SK-N-DZ (cell line): ENCODE measurements at places on chromosomes 1 and 21.
A peak's percentile ranks its signal among the peaks of the same experiment; 100 is the strongest.

DNA sequence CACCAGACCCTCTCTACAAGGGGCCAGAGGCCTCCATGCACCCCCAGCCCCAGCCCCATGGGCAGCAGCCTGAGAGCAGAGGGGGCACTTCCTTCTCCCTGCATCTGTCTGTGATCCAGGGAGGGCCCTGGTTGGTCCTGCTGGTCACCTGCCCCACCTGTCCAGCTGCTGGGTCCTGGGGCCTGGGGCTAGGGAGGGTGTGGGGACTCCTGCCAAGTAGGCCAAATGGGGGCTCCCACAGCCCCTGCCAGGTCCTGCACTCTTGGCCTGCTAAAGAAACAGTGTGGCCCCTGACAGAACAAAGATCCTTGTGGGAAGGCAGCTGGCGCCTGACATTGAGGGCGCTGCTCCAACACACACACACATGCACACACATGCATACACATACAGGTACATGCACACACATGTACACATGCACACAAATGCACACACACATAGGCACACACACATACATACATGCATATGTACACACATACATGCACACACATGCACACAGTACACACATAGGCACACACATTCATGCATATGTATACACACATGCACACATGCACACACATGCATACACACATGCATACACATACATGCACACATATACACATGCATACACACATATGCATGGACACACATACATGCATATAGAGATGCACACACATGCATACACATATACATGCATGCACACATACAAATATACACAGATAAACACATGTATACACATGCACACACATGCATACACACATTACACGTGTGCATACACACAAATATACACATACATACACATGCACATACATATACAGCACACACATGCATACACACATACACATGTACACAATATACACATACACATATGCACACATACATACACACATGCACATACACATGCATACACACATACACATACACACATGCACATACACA is 49.9 kb downstream of the TRPM2 start:
- no peak for DNase-seq

DNA sequence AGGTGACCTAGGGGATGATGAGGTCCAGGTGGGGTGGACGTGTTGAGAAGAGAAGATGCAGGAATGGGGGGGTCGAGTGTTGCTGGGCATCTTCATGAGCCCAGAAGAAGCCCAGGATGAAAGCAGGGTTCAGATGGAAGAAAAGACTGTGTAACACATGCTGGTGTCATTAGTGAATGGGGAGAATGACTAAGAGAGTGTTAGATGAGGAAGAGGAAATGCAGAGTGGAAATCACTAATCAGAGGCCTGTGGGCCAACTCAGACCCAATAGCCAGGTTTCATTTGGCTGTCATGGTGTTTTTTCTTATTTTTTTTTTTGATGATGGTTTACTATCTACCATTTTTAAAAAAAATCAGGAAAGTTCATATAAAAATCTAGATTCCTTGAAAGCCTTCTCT is 180.8 kb upstream of the CAMK1G start:
- DNase-seq = no peak

DNA sequence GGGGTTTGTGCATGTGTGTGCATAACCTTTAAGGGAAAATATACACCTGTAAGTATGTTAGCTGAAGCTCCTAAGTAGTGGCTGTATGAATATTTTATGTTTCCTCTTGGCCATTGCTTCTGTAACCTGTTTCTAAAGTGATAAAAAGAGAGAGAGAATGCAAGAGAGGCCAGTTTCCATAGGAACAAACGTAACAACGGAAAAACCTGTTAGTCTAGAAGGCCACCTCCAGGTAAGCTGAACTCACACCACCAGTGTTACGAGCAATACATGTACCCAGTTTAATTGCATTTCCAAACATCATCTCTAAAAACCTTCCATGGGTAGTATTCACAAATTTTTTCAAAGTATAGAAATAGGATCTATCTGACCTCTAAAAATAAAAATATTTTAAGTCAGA is 63.1 kb downstream of the PLPPR4 start:
- no peak for DNase-seq

GRCh38 chr1:108179018-108179417 is 21.1 kb downstream of the SLC25A24 start:
- no peak for DNase-seq

DNA sequence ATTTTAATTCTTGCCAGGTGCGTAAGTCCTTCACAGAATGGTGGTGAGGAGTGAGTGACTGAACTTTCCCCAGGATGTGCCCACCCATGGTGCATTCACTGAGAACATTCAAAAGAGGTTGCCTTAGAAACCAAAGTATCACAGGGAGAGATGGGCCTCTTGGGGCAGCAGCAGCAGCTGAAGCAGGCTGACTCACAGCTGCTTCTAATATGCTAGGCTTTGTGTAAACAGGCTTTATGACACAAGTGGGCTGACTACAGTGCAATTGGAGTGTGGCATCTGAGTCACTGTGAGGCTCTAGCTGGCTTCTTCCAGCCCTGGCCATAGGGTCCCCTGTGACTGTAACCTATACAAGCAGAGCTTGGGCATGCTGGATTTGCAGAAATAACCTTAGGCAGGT is 12.6 kb downstream of the PIGP start:
- peak; percentile 33 for DNase-seq

- no peak for DNase-seq
These were observed 290.9 kb upstream of the FAM78B start for GRCh38 chr1:166457700-166458099.

GRCh38 chr1:237124856-237125462 is 83.0 kb downstream of the RYR2 start:
- DNase-seq = peak; percentile 21

GRCh38 chr1:218430822-218431221 is 85.7 kb downstream of the TGFB2 start:
- no peak for DNase-seq

DNA sequence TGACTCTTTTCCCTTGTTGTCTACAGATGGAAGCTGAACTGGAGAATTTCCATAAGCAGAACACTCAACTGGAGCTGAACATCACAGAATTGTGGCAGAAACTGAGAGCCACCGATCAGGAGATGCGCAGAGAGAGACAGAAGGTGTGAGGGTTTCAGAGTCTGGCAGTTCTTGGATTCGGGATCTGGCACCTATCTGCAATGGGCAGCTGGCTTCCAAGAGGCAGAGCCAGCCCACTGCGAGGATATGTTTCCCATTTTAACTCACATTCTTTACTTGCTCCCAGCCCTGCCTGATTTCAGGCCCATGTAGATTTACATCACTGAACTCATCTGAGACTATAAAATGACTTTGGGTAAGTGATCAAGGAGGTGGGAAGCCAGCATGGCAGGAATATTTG is 37.3 kb upstream of the TMEM125 start:
- DNase-seq = no peak

GRCh38 chr1:67381154-67381553 is 49.0 kb downstream of the SERBP1 start:
- DNase-seq = no peak

- DNase-seq = no peak
These were observed 90.7 kb downstream of the SYT2 start for GRCh38 chr1:202619505-202619904.

- no peak for DNase-seq
These were observed 788 bp upstream of the EDEM3 start for GRCh38 chr1:184755226-184756065.

DNA sequence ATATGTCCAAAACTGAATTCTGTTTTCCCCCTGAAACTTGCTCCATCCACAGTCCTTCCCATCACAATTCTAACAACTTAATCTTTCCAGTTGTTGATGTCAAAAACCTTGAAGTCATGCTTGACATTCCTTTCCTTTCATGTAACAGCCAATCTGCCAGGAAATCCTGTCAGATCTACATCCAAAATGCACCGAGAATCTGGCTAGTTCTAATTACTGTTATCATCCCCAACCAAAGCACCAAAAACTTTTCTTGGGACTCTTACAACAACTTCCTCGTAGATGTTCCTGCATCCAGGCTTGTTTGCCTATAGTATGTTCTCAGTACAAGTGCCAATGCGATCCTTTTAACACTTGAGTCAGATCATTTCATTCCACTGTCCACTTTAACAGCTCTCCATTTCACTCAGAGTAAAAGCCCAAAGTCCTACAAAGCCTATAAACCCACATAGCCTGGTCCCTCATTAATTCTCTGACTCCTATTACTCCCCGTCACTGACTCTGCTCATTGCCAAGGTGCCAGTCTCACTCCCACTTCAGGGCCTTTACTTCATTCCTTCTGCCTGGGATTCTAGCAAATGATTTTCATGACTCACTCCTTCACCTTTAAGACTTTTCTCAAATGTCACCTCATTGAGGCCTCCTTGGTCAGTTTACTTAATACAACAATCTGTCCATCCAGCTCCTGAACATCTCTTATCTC is 493.2 kb upstream of the NFIA start:
- no peak for DNase-seq

DNA sequence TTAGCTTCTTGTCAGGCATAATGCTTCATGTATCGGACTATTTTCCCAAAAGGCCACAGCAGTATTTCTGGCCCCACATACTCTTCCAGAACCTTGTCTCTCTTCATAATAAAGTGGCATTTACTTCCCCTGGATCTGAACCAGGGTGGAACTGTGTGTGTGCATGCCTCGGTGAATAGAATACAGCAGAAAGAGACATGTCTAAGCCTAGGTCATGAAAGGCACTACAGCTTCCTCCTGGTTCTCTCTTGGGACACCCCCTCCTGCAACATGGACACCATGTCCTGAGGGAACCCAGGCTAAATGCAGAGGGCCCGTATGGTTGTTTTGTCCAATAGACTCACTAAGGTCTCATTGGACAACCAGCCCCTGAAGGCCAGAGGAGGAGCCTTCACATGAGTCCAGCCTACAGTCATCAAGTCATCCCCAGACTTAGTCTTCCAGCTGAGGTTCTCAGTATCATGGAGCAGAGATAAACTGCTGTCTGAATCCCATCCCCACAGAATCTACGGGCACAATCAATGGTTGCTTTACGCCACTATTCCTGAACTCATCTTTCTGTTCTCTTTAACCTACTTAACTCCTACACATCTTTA is 35.0 kb downstream of the USP24 start:
- DNase-seq = no peak

GRCh38 chr21:41957991-41958766 is 4.4 kb upstream of the C2CD2 start:
- DNase-seq = no peak

DNA sequence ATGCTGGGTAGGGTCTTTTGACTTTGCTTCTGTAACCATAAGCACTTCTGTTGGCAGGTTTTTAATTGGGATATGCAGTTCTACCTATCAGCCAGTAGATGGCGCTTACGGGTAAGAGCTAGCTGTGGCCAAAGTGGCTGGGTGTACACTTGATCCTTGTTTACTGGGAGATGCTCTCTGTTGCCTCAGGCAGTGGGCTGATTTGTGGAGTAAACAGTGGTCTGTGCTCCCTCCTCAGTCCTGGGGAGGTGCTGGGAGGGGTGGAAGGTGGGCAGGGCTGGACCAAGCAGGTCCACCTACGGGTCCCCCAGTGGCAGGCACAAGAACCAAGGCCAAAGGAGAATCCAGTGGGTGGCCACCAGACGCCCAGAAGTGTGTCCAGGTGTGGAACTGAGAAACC is 43.4 kb downstream of the RALGPS2 start:
- DNase-seq = peak; percentile 31

DNA sequence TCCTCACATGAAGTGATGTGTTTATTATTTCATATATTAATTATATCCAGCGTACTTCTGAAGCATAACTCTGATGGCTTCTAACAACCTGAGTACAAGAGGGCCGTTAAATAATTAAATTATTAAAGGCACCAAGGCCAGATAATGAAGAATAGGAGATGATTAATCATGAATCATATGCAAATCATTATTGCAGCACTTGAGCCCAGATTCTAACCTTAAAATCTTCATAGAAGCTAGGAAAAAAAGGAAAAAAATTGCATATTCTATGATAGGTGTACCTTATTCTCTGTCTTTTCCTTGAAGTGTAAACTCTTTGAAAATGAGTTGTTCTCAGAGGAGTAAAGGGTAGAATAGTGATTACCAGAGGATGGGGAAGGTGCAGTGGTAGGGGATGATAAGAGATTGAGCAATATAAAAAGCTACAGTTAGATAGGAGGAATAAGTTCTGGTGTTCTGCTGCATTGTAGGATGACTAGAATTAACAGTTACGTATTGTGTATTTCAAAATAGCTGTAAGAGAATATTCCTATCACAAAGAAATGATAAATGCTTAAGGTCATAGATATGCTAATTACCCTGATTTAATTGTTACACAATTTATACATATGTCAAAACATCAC is 51.1 kb downstream of the SWT1 start:
- DNase-seq = no peak

- peak; percentile 57 for DNase-seq
These were observed 129.1 kb upstream of the RAB4A start for GRCh38 chr1:229141689-229142377.

DNA sequence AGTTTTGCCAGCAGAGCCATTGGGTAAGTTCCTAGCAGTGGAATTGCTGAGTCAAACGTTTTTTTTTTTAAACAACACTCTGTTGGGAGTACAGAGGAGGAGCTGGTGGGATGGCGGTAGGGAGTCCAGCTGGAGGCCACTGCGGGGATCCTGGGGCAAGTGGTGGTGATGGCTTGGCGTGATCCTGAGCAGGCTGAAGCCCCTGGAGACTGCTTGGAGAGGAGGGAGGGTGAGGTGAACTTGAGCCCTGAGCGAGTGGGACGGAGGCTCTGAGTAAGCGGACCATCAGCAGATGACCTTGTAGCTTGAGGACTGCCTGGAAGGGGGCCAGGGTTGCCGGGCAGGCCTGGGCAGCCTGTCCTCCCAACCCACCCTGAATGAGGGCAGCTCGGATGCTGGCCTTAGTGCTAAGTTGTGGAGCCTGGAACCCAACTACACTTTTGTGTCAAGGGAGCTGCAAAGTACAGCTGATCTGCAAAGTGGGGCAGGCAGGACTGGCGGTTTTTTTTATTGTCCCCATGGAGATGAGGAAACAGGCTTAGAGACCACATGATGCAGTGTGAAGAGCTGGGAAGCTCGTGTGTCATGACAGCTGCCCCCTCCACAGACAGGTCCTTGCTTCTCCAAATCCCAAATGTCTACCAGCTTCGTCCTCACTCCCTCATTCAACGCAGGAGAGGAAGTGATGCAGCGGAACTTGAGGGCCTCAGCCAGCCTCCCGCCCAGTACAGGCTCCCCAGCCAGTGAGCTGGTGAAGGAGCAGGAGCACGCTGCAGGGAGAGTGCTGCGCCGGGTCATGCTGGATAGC is 20.2 kb downstream of the MRPL37 start:
- DNase-seq = no peak

DNA sequence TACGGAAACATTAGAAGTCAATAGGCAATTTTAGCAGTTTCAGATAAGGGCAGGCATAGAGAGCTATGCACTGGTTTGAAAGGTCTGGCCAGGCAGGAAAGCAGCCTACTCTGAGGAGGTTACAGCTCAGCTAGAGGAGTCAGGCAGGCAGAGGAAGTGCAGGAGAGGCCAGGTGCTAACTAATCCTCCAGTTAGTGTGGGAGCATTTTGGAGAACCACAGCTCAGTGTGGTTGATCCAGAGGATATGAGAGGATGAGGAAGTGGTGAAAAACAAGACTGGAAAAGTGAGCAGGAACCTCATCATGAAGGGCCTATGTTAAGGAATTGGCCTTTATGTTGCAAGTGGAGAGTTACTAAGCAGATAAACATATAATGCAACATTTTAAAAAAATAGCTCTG is 282.4 kb upstream of the SGIP1 start:
- no peak for DNase-seq
